ELR (cell line): ENCODE measurements at places on chromosomes 7 and 10.

- DNase-seq = no peak
Measured at GRCh38 chr7:91280185-91280584, 16.0 kb downstream of the FZD1 start.

DNA sequence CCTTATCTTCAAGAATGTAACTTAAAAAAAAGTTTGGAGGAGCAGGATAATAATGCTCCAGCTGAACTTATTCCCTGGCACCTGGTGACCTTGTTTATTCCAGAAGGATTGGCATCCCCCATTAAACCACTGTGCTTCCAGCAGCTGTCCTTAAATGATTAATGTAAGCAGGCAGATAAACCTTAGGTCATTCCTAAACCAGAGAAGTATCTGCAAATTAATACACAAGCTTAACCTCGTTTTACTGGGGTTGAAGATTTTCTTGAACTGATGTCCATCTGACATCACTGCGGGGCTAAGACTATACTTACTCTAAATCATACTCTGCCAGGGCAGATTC lies 116.1 kb upstream of the PALS2 start:
- DNase-seq = no peak

GRCh38 chr10:89151857-89152256 lies 55.3 kb downstream of the CH25H start:
- DNase-seq = no peak

DNA sequence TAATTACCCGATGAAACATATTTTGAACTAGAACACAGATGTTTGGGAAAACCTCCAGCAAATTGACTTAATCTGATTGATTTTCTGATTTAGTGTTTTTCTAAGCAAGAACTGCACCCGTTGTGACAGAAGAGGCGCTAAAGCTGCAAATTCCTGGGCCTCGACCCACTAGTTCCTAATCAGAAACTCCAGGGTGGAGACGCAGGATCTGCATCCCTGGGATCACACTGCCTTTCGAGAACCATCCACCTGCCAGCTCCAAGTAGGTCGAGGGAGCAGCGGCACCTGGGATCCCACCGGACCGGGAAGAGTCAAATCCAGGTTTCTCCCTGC lies 136.8 kb upstream of the CDCA7L start:
- DNase-seq = no peak

DNA sequence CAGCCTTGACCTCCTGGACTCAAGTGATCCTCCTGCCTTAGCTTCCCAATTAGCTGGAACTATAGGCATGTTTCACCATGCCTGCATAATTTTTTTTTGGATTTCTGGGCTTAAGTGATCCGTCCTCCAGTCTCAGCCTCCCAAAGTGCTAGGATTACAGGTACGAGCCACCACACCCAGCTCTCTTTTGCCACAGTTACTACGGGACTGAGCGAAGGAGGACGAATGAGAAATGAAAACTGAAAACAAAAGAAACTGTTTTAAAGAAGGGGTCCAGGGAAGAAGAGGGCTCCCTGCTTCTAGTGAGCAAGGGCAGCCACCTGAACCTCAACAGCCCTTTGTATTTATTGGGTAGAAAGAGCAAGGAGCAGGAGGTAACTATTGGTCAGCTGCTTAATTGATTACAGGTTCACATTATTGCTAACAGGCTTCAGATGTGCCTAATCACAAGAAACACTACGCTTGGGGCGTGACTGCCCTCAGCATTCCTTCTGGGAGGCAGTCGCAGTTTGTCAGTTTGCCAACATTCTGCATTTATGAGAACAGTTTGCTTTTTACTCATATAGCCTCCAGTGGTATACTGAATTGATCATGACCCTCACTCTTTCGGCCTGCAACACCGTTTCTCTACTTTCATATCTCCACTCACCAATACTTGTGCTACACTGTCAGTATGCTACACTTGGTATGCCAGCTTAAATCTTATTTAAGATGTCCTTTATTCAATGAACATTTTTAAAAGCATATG lies 676.8 kb downstream of the DNAJB9 start:
- peak; percentile 84 for DNase-seq

DNA sequence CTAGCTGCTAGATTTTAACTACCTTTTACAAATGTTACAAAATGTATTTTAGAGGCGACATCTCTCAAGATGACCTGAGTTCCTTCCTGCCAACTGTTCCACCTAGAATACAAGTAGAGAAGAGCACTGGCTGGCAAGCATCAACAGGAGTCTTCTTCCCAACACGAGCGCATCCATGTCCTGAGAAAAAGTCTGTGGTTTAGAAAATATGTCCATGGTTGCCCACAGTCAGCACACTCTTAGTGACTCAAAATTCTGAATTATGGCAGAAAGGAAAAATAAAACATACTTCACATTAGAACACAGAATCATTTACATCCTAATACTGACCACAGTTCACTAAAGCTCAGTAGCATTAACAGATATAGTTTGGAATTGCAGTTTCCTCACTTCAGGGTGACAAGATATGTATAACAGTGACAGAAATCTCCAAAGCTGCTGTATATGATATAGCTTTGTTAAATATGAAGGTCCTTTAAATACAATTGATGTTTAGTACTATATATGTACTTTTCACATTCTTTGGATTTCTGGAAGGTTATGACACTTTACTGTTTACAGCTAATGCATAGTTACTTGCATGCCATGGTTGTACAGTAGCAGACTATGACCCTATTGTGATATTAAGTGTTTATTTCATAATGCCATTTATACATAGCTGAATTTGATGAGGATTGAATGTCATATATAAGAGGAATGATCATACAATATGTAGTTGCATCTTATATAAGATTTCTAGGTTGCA lies 327.1 kb downstream of the GFRA1 start:
- peak; percentile 57 for DNase-seq

DNA sequence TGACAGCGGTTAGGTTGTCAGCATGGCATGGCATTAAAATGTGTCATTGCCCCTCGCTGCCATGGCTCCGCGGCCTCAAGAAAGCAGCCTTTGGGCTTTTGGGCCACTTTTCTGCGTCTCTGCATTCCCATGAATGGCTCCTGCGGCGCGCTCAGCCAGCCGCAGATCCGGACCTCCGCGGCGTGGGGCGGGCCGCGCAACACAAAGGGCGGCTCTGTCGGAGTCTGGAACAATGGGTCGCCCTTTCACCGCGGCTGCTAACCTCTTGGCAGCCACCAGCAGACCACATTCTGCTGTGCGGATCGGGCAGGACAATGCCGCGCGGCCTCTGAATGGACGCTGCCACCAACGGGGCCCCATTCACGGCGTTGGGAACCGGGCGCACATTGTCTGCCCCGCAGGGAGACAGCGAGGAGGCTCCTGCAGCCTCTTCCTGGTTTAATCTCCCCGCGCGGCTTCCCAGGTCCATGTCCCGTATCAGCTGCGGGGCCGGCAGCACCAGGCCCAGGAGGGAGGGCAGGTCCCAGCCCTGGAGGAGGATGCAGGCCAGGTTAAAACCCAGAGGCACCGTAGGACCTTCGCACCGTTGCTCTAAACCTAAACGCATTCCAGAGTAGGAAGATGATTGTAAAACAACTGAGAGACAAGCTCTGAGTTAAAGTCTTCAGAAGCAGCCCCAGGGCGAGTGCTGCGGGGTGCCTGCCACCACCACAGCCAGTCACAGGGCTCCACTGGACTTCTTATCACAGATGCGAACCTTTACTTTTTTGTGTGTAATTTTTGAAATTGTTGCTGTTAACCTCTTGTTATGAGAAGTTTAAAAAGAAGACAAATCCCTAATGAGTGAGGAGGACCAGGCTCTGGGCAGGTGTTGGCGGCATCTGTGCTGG lies 71.6 kb downstream of the NKX6-2 start:
- DNase-seq = no peak

GRCh38 chr10:37952043-37952755 lies 24.2 kb downstream of the ZNF25 start:
- no peak for DNase-seq

GRCh38 chr7:16083931-16084330 lies 337.4 kb downstream of the CRPPA start:
- peak; percentile 79 for DNase-seq

- no peak for DNase-seq
Measured at GRCh38 chr7:142488842-142489241, 231.0 kb upstream of the PRSS58 start.

- no peak for DNase-seq
Measured at GRCh38 chr7:123208793-123209192, 9.0 kb upstream of the SLC13A1 start.

DNA sequence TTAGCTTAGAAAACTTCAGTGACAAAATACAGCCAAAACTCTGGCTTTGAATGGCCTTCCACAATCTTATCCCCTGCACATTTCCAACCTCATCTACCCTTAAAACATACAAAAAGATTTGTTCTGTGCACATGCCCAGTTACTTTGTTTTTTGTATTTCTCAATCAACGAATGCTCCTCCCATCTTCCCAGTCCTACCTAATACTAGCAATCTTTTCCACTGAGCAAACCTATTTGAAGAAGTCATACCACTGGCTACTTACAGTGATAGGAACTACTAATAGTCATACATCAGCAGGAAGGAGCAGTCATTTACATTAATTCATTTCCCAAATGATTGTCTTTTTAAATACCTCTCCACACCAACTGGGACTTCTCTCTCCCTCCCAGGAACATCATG lies 2.5 kb downstream of the USP54 start:
- no peak for DNase-seq
